NCI-H774 (cell line): ENCODE measurements at places on chromosomes 2 and 18.

- no peak for DNase-seq
Measured at GRCh38 chr2:26462100-26462499, 15.8 kb downstream of the OTOF start.

- DNase-seq = no peak
Measured at GRCh38 chr2:168633200-168633599, 169.2 kb upstream of the NOSTRIN start.

- no peak for DNase-seq
Measured at GRCh38 chr2:18503376-18504228, 56.9 kb downstream of the RDH14 start.

GRCh38 chr2:200681697-200682096, 95.9 kb downstream of the AOX1 start:
- no peak for DNase-seq

DNA sequence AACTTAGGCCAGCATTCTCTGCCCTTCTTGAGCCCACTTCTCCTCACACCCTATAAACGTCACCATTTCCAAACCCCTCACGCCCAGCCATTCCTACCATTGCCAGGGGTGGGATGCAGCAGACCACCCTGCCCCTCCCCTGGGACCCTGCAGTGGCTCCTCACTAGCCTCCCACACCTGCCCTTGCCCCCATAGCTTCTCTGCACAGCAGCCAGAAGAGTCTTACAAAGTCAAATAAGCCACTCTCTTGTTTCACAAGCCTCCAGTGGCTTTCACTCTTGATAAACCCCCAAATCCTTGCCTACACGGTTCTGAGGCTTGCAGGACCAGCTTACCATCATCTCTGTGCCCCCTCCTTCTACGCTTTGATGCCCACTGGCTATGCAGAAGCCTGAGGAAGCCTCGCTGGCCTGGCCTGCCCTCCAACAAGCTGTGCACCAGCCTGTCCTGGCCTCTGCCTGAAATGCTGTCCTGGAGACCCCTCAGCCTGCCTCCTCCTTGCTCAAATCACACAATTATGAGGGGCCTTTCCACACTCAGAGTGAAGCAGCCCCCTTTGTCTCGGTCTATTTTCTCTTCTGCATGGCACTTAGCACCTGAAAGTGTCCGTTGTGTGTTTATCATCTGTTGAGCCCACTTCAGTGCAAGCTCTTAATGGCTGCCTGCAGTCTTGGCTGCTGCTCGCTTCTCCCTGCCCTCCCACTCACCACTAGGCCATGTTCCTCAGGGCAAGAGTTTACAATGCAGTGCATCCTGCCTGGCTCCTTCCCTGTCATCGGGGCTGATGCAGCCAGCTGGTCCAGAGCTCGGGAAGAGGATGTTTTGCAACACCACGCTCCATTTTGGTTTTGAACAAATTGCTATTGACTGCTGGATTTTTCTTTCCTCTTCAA, 82.6 kb upstream of the RGPD5 start:
- no peak for DNase-seq

DNA sequence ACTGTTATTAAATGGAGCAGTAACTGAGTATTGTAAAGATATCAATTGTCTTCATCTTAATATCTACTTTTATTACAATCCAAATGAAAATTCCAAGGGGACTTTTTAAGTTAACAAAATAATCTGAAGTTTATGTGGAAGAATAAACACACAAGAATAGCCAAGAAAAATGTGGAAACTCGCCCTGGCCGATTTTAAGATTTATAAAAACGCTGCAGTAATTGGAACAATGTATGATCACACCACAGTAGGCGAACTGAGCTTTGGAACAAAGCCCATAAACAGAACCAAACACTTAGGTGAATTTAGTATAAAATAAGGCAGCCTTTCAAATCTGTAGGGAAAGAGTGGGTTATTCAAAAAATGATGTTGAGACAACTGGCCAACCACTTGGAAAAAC, 96.3 kb downstream of the ANTXR1 start:
- no peak for DNase-seq

GRCh38 chr2:27647289-27647688, 16.1 kb downstream of the SUPT7L start:
- no peak for DNase-seq

DNA sequence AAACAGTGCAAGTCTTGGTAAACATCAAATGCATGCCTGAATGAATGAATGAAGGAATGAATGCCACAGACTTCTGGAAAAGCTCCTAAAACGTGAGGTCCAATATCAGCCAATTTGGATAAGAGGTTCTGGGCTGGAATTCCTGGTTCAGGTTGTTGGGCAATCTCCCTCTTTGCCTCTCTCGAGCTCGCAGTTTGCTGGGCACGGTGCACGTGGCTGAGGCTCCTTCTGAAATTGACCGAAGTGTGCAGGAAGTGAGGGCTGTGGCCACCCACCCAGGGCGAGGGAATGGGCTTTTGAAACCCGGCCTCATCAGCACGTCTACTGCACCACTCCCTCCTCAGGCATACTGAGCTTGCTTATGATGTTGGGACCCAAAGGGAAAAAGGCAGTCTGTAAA, 288.8 kb upstream of the HS6ST1 start:
- DNase-seq = no peak

GRCh38 chr2:239292959-239293774, 107.7 kb downstream of the HDAC4 start:
- no peak for DNase-seq

DNA sequence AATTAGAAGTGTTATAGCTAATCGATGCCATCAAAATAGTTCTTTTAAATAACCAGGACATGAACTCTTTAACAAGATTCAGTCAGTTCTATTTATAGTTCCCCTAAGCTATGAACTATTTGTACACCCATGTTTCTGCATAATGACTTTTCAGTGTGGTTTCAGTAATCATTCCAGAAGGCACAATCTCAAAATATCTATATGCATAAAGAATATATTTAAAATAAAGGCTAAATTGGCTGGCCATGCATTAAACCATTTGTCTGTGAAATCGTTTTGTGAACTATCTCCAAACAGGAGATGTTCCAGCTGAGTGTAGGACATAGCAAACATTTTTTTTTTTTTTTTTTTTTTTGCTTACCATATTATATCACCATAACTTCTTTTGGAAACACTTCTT, 719.3 kb downstream of the PLCL1 start:
- DNase-seq = no peak

GRCh38 chr2:36356990-36357846, 1.6 kb downstream of the CRIM1 start:
- DNase-seq = no peak

DNA sequence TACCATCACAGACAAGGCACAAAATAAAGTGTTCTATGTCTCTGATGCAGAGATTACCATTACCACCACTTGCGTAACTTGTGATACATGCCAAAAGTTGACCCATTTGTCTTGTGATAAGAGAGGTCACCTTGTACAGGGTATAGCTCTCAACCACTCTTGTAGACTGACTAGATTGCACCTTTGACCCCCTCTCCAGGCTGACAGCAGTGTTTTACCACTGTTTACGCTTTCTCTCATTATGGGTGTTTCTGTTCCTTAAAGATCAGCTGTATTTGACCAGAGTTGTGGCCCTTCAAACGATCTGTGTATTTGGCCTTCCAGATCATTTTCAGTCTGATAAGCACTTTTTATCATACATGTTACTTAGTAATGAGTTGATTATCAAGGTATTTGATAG, 215.7 kb upstream of the HNMT start:
- no peak for DNase-seq

DNA sequence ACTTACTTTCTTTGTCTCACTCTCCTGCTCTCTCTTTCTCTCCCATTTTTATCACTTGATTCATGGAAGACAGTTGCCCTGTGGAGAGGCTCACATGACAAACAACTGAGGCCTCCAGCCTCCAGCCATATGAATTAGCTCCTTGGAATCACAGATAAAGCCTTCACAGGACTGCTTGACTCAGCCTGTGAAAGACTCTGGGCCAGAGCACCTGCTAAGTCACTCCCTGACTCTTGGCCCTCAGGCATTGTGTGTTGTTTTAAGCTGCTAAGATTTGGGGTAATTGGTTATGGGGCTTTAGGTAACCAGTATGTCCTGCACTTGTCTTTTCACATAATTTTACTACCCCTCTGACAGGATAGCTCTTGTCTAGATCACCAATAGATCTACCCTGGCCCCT, 334.9 kb downstream of the SOX11 start:
- no peak for DNase-seq

GRCh38 chr18:2958819-2959298, 54.1 kb downstream of the LPIN2 start:
- no peak for DNase-seq

GRCh38 chr2:69482471-69482870, 45.2 kb upstream of the NFU1 start:
- peak; percentile 20 for DNase-seq

- DNase-seq = no peak
Measured at GRCh38 chr2:47636596-47637264, 146.2 kb upstream of the MSH6 start.

GRCh38 chr2:219551441-219552381, 7.9 kb downstream of the TMEM198 start:
- DNase-seq = no peak

GRCh38 chr2:239229545-239230279, 171.1 kb downstream of the HDAC4 start:
- DNase-seq = no peak

DNA sequence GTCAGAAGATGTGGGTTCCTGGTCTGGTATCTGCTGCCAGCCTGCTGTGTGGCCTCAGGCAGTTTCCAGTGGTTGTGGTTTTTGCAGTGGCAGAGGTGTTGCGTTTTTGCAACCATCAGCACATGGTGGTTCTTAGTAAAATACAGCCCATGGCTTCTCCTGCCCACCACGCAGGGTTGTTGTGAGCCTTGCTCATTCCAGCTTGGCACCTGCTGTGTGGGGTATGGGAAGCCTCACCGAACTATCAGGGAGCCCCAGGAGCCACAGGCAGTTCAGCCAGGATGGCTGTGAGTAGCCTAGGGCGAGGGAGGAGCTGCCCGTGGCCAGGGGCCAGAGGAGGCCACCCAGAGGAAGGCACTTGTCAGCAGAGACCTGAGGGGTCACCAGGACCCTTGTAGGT, 9.8 kb downstream of the ARID5A start:
- DNase-seq = no peak

DNA sequence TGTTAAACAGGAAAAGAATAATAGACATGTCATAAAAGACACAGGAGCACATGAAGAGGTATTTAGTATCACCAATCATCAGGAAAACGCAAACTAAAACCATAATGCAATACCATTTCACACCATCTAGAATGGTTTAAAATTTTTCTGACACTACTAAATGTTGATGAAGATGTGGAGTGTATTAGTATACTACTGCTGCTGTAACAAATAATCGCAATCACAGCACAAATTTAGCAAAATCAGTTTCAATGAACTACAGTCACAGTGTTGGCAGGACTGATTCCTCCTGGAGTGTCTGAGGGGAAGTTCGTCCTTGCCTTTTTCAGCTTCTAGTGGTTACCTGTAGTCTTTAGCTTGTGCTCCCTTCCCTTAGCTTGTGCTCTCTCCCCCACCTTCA, 24.1 kb downstream of the SMAD2 start:
- no peak for DNase-seq

GRCh38 chr2:80061881-80062280, 242.7 kb downstream of the LRRTM1 start:
- no peak for DNase-seq

- no peak for DNase-seq
Measured at GRCh38 chr18:24466771-24467170, 6.3 kb downstream of the HRH4 start.

DNA sequence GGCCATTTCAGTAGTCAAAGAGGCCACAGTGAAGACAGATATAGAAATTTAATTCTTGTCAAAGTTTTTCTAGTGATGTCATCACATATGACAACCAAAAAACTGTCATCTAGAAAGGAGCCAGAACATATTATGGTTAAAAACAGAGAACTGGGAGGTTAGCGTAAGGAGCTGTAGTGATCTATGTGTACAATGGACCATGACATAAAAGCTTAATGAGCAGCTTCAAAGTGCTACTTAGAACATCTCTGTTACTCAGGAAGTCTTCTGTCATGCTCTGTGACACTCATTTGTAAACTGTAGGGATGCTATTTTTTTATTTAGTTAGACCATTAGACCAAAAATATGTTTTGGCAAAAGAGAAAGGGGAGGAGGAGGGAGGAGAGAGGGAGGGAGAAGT, 57.3 kb downstream of the CMPK2 start:
- DNase-seq = no peak

DNA sequence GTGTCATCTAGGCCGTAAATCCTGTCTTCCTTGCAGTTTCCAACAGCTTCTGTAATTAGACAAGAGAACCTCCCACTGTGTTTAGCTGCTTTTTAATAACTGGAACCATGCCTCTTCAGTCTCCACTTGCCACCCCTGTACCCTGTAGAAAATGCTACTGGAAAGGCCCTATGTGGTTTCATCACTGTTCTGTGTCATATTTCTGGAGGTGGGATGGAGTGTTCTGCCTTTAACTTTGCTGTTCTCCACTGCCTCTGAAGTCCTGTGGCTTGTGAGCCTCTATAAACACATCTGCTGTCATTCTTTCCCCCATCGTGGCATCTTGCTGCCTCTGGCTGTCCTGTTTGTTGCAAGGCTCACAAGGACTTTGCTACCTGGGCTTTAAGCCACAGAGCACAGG, 17.9 kb downstream of the MGAT5 start:
- no peak for DNase-seq

DNA sequence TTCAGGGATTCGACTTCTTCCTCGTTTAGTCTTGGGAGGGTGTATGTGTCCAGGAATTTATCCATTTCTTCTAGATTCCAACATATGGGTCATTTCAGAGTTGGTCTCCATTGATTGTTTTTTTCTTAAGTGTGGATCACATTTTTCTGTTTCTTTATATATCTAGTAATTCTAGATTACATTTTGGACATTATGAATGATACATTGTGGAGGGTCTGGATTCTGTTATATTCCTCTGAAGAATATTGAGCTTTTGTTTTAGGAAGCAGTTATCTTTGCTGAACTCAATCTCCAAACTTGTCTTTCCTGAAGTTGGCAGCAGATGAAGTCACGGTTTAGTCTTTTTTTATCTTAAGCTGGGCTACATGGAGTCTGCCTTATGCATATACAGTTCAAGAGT, 9.3 kb downstream of the FAM228B start:
- DNase-seq = no peak

DNA sequence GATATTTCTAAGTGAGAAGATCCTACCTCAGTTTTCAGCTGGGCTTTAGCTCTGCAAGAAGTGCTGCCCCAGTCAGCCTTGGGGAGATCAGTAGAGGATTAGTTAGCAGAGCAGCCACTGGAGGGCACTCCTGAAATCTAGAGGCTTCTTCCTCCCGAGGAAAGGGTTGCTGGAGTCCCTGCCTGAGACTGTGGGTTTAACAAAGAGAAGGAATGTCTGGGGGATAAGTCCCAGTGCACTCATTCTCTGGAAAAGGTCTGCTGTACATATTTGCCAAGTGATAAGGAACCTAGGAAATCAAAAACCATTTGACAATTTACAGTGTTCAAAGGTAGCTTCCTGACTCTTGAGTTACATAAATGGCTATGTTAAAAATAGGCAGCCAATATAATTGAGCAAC, 207.2 kb downstream of the SLC8A1 start:
- no peak for DNase-seq

GRCh38 chr2:28318462-28319117, 74.1 kb upstream of the FOSL2 start:
- no peak for DNase-seq
